ENCODE measurements at places on chromosomes 6 and 20.

DNA sequence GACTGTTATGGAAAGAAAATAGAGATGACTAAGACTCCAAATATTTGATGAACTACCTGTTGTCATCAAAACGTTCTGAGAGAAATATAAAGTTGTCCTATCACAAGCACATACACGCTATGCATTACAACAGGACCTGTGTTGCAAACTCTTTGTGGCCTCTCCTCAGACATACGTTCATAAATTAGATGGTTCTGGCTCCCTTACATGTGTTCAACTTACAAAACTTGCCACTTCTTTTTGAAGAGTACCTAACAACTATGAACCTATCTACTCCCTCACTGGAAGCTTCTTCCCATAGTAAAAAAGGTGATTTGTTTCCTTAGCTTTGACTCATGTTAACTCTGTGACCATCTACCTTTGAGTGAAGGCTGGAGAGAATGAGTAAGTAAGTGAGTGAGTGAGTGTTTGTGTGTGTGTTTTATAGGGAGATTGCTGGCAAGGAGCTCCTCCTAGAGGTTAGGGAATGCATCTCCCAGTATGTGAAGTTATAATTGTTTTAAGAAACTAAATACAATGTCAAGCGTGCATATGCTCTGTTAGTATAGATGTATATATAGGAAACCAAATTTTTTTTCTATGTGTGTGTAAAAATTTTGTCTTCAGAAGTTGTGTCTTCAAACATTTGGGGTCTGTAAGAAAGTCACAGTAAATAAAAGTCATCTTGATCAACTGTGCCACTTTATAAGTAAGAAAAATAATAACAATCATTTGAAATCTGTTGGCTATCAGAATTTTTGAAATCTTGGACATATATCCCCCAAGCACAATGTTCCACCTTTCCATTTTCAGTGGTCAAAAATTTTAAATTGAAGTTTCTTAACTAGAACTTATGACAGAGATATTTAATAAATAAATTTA is 1211.1 kb upstream of the GJE1 start:
- DNase-seq, result peak; percentile 76

GRCh38 chr6:5044866-5045265 is 40.3 kb upstream of the PPP1R3G start:
- no peak for DNase-seq

DNA sequence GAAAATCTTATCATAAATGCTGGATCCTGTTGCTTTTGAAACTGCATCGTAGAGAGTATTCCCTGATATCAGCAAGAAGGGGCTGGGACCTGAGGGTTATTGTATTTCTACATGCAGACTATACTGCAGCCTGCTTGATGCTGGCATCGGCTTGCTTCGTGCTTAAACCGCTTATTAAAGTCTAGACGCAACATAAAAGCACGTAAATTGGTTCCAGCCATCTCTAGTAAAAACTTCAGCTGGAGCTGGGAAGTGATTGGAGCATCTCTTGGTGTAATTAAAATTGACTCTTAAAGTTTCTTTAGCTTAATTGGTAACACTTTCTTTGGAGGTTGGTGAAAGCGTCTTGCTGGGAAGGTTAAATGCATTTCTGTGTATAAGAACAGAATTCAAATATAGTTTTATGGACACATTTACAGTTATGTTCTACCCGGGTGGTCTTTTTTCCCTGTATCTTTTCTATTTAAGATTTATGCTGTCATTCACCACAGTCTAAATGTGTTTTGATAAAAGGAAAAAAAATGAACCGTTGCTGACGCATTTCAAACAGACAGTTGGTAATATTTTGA is 139.0 kb upstream of the JAG1 start:
- no peak for DNase-seq

DNA sequence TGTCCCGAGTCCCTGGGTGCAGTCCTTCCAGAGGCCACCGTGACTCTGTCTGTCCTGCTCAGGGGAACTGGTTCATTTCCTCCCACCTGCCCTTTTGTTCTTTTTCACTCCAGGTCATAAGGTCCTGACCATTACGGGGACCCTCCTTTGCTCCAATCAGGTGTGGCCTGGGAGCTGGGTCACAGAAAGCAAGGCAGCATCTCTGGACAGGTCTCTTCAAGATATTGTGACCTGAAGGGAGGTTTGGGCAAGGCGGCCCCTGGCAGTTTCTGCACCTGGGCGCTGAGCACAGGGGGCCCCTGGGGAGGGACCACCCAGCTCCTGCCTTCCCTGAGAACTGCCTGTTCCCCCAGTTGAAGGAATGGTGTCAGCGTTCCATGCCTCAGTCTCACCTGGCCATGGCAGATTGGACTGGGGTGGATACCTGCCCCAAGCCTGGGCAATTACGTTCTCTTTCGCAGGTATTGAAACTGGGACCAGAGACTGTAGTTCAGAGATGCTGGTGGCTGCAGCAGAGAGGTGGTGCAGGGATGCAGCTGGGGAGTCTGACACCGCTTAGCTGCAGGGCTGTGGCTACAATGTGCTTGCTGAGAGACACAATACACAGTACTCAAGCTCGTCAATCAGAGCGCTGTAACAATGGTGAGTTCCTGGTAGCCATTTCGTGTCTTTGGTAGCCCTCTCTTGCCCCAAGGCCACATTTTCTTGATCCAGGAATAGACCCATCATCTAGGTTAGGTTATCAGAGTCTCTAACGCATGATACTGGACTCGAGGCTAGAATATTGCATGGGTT is 15.6 kb upstream of the NELFCD start:
- no peak for DNase-seq

DNA sequence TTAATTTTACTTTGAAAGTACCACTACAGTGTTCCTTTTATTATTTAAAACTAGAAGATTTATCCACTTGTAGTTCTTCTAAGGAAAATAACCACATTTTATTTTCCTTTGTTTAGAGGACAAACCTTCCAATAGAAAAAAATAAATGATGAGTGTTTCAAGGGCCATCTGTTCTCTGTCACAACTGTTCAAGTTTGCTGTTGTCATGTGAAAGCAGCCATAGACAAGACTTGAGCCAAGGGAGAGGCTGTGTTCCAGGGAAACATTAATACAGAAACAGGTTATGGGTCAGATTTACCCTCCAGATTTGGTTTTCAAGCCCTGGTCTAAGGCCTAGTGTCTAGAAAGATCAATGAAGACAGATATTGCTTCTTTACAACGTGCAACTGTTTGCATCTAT is 463.6 kb downstream of the C6orf118 start:
- no peak for DNase-seq

GRCh38 chr6:163454425-163454824 is 39.9 kb downstream of the QKI start:
- DNase-seq, result no peak
